ENCODE measurements at places on chromosomes 5 and 9. TPM values are rescaled to one million over a fixed set of nuclear protein-coding genes. Genes with fewer than 3 reads are reported as not detected.

Gene GABRA1
- 0.41 TPM for total RNA-seq

Gene PTGDS
- total RNA-seq, result 5.6 TPM

- H3K36me3 ChIP-seq, result no peaks in the 10 kb centered on the region
- H3K27ac ChIP-seq, result no peak within 1 kb of the TSS
- no peak within 1 kb of the TSS for H3K4me3 ChIP-seq
- H3K4me1 ChIP-seq, result no peaks in the 10 kb centered on the region
Observed at GRCh38 chr9:127706836-127707241, at the start of gene CFAP157. Gene CFAP157, plus strand, starts transcription at chr9:127706988. Its CDS starts 44 bp downstream, at chr9:127707032.

DNA sequence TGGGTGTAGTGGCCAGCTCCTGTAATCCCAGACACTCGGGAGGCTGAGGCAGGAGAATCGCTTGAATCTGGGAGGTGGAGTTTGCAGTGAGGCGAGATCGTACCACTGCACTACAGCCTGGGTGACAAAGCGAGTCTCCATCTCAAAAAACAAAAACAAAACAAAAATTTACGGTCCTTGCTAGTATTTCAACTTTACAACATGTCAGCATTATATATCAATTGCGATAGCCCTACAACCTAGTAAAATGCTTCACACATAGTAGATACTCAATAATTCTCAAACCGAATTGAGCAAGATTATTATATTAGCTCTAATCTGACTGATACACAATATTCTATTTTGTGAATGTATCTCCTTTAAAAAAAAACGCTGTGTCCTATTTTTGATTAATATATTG, 1411.0 kb upstream of the WWC1 start:
- DNase-seq, result no peak
- no peak overlapping the region for H3K27ac ChIP-seq
- no peak overlapping the region for H3K4me3 ChIP-seq
- no peaks in the 10 kb centered on the region for H3K27me3 ChIP-seq
- H3K36me3 ChIP-seq, result no peaks in the 10 kb centered on the region

DNA sequence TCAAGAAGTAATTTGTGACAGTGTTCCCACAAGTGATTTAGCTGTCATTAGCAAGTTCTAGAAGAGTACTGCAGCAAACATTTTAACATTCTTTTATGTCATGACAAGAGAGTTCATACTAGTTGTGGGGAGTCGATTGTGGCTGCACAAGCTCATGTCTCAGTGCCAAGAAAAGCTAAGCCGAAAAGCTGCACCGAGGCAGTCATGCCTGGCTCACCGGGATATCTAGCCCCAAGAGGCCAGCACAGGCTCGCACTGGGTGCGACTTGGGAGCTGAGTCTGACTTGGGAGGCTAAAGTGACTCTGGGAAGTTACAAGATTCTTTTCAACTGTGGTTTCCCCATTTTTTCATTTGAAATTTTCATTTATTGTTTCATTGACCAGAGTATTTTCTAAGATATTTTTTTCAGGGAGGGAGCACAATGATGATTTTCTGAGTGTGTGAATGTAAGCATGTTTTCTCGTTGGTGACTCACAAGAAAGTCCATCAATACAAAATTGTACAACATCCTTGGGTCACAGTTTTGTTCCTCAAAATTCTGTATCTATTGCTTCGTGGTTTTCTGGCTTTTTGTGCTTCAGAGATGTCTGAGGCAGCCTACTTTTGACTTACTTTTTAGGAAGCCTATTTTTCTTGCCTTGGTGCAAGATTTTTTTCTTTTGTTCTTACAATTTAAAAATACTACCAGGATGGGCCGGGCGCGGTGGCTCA, 18.7 kb downstream of the CAST start:
- no peak overlapping the region for H3K4me3 ChIP-seq
- peaks cover 5% of the 10 kb centered on the region for H3K4me1 ChIP-seq
- H3K36me3 ChIP-seq, result peaks cover 7% of the 10 kb centered on the region
- no peaks in the 10 kb centered on the region for H3K27me3 ChIP-seq
- DNase-seq, result peak; percentile 58
- H3K27ac ChIP-seq, result peak overlapping the region; percentile 6

DNA sequence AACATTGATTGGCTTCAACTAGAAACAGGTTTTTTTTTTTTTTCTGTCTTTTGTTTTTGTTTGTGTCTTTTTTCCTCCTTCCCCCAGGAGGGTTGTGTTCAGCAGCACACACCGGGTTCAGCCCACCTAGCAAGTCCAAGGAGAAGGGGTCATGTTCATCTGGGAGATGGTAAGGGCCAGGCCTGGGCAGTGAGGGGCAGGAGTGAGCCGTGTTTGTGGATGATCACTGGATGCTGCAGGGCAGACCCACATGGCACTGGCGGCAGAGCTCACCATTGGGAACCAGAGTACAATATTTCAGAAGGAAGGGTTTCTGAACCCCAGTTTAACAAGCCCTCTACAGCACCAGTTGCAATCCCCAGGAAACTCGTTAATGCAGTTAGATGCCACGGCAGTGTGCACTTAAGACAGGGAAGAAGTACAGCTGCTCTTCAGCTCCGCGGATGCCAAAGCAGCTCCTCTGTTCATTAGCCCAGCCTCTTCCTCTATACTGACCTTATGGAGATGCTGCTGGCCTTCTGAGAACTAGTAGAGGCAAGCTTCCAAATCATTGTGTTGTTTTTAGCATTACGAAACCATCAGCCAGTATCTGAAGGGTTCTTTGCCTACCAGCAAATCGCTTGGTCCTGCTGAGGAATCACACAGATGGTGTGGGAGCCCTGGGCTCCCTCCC, 508.2 kb upstream of the WWC1 start:
- no peak overlapping the region for H3K4me3 ChIP-seq
- no peaks in the 10 kb centered on the region for H3K27me3 ChIP-seq
- no peak for DNase-seq
- H3K36me3 ChIP-seq, result no peaks in the 10 kb centered on the region
- H3K27ac ChIP-seq, result no peak overlapping the region

- H3K36me3 ChIP-seq, result no peaks in the 10 kb centered on the region
- peak; percentile 72 for DNase-seq
- no peak overlapping the region for H3K27ac ChIP-seq
- no peaks in the 10 kb centered on the region for H3K27me3 ChIP-seq
Observed at GRCh38 chr9:109846776-109847175, 66.8 kb downstream of the PALM2AKAP2 start.

DNA sequence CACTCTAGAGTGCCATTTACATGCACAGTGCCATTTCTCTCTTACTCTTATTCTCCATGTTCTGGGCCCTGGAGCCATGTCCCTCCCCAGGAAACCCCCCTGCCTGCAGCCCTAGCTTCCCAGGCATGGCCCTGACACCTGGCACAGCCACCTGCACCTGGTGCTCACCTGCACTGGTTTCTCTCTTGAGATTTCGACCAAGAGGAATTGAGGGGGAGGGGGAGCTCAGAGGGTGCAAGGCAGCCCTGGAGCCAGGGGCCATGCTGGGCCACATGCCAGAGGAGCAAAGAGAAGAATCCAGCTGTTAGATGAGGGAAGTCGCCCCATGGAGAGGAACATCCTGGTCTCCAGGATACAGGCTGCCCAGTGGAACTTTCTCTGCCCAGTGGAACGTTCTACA, 65.0 kb upstream of the RAPGEF1 start:
- H3K4me1 ChIP-seq, result no peaks in the 10 kb centered on the region
- no peak overlapping the region for H3K27ac ChIP-seq
- no peak for DNase-seq

- no peaks in the 10 kb centered on the region for H3K36me3 ChIP-seq
- no peaks in the 10 kb centered on the region for H3K4me1 ChIP-seq
- DNase-seq, result no peak
- no peak overlapping the region for H3K4me3 ChIP-seq
- H3K27ac ChIP-seq, result no peak overlapping the region
- H3K27me3 ChIP-seq, result no peaks in the 10 kb centered on the region
Observed at GRCh38 chr5:8184455-8185063, 315.6 kb downstream of the MTRR start.

DNA sequence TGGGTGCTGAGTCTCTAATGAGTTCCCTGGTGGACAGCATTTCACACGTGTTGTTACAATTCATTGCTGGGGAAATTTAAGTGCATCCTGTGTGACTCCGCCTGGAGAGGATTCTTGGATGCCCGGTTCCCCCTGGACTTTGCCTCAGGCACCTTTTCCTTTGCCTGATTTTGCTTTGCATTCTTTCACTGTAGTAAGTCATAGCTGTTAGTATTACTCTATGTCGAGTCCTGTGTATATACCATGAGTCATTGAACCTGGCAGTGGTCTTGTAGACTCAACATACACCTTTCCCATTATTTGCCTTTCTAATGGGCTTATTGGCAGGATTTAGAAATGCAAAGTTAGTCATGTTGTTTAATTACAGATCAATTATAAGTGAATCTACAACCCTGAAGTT, 81.9 kb upstream of the DHFR start:
- H3K36me3 ChIP-seq, result no peaks in the 10 kb centered on the region
- no peak overlapping the region for H3K4me3 ChIP-seq
- peak; percentile 27 for DNase-seq
- no peaks in the 10 kb centered on the region for H3K27me3 ChIP-seq
- H3K27ac ChIP-seq, result no peak overlapping the region
- no peaks in the 10 kb centered on the region for H3K4me1 ChIP-seq
